ENCODE measurements at places on chromosomes 4 and X. TPM values are rescaled to one million over a fixed set of nuclear protein-coding genes. Genes with fewer than 3 reads are reported as not detected.

DNA sequence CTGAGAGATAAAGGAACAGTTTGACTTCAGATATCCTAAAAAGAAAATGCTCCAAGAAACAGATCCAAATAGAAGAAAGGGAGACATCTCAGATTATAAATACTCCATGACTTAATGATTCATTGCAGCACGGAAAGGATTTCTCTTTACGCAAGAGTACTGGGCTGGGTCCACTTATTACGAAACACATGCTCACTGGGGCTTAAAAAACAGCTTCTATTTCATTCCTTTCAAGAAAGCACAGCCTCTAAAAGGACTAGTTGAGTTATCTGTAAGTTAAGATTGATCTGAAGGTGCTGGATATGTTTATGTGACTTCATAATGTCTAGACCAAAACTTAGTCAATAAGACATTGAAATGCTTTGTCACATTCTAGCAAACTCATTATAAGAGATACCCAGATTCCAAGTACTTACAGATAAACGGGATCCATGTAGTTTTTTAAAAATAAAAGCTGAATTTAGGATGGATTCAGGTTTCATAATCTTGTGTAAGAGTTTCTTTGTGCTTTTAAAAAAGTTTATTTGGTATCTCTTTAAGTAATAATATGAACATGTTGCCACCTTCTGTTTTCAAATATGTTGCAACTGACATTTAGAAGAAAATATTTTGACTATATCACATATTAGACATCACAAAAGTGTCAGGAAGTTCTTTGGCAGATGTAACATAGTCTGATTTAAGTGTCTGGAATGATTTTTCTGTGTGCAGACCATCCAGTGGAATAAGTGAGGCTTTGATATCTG is 109.5 kb upstream of the MYOZ2 start:
- H3K36me3 ChIP-seq = no peaks in the 10 kb centered on the region
- DNase-seq = no peak
- H3K4me3 ChIP-seq = no peak overlapping the region
- peaks cover 9% of the 10 kb centered on the region for H3K4me1 ChIP-seq

DNA sequence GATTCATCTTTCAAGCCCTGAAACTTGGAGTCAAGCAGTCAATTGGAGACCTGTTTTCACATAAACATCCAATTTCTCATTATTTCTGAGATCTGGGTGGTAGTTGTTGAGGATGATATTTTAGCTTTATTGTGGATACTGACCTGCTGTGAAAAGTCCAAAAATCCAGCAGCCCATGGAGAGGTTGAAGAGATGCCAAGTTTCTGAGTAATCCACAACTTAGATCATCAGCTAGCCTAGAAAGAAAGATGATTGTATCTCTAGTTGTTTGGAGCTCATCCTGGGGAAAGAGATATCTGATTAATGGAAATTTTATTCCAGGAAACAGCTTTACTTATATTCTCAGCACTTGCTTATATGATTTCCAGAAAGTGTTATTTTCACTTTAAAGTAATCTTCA is 48.6 kb upstream of the DCX start:
- H3K27ac ChIP-seq = no peak overlapping the region
- DNase-seq = no peak
- H3K36me3 ChIP-seq = no peaks in the 10 kb centered on the region
- H3K4me1 ChIP-seq = no peaks in the 10 kb centered on the region
- no peak overlapping the region for H3K4me3 ChIP-seq

- no peaks in the 10 kb centered on the region for H3K27me3 ChIP-seq
- H3K36me3 ChIP-seq = no peaks in the 10 kb centered on the region
- peaks cover 30% of the 10 kb centered on the region for H3K4me1 ChIP-seq
- H3K4me3 ChIP-seq = peak overlapping the region; percentile 47
- no peak overlapping the region for H3K27ac ChIP-seq
- DNase-seq = no peak
Observed at GRCh38 chr4:102828497-102828808, 1.1 kb upstream of the UBE2D3 start.

GRCh38 chrX:84216881-84217280 is 28.9 kb upstream of the RPS6KA6 start:
- H3K4me3 ChIP-seq = no peak overlapping the region
- DNase-seq = no peak
- no peaks in the 10 kb centered on the region for H3K4me1 ChIP-seq
- no peaks in the 10 kb centered on the region for H3K36me3 ChIP-seq
- H3K27me3 ChIP-seq = no peaks in the 10 kb centered on the region

DNA sequence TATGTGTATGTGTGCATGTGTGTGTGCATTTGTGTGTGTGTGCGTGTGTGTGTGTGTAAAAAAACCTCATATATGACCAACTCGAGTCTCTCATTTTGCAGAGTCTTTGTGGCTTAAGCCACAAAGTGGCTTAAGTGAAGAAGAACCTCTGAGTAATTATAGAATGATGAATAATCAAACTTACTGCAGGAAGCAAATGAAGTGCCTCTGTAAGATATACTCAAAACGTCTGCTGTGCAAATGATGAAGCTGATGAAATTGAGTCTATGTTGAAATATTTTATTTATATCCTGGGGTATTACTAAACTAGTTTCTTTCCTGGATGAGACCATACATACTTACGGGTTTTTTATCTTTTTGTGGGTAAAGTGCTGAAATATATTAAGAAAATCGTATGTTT is 1198.7 kb downstream of the PCDH7 start:
- no peaks in the 10 kb centered on the region for H3K36me3 ChIP-seq
- no peaks in the 10 kb centered on the region for H3K4me1 ChIP-seq
- H3K27ac ChIP-seq = no peak overlapping the region
- H3K4me3 ChIP-seq = no peak overlapping the region
- no peak for DNase-seq

DNA sequence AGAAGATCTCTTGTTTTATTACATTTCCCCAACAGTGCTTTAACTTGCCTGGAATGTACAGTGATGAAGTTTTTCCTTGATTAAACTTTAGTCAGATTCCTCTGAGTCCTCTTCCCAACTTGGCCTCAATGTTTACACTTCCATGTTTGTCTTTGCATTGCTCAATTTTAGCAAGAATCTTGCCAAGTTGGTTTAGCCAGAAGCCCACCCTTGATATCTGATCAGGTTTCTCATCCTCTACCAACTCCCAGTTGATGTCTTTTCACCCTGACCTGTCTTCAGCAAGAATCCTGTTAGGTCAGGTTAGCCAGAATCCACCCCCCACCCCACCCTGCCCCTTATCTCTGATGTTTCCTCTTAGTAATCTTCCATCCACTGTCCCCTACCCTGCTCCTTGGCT is 120.9 kb downstream of the MBNL3 start:
- H3K27ac ChIP-seq = peak overlapping the region; percentile 85
- no peaks in the 10 kb centered on the region for H3K27me3 ChIP-seq
- no peak overlapping the region for H3K4me3 ChIP-seq
- peak; percentile 76 for DNase-seq
- no peaks in the 10 kb centered on the region for H3K36me3 ChIP-seq

DNA sequence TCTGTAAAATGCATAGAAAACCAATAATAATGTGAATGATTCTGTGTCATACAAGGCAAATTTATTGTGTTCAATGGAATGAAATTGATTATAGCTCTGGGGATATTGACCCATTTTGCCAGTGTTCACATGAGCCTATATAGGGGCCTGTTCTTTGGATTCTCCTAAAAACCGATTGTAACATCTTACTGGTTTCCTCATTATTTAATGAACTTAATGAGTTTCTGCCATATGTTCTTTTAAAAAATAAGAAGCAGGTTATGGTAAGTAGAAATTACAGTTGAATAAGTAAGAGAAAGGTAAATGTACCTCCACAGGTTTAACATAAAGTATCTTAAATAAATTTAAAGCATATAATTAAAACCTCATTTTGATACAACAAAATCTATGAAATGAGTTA is 24.6 kb upstream of the ADGRL3 start:
- peaks cover under 1% of the 10 kb centered on the region for H3K4me1 ChIP-seq
- no peak overlapping the region for H3K4me3 ChIP-seq
- H3K27ac ChIP-seq = no peak overlapping the region
- H3K36me3 ChIP-seq = no peaks in the 10 kb centered on the region
- DNase-seq = no peak

GRCh38 chr4:61723492-61723891 is 523.4 kb downstream of the ADGRL3 start:
- H3K36me3 ChIP-seq = no peaks in the 10 kb centered on the region
- H3K4me3 ChIP-seq = no peak overlapping the region
- H3K4me1 ChIP-seq = no peaks in the 10 kb centered on the region
- no peak overlapping the region for H3K27ac ChIP-seq
- H3K27me3 ChIP-seq = no peaks in the 10 kb centered on the region

DNA sequence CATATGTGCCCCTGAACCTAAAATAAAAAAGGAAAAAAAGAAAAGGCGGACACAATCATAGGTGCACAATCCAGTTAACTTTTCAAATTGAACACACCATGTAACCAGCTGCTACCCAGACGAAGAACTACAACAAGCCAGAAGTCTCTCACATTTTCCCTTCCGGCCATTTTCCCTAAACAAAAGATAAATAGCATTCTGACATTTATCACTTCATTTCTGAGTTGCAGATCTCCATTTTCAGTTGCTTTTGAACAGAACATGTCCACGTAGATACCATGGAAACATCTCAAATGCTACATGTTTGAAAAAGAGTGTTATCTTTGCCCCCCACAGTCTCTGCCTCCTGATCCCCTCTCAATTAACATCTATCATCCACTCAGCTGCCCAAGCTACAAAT is 29.2 kb upstream of the CABS1 start:
- H3K27me3 ChIP-seq = no peaks in the 10 kb centered on the region
- no peak for DNase-seq
- no peak overlapping the region for H3K4me3 ChIP-seq
- no peaks in the 10 kb centered on the region for H3K36me3 ChIP-seq
- no peak overlapping the region for H3K27ac ChIP-seq

GRCh38 chr4:47073647-47074046 is 42.3 kb downstream of the GABRB1 start:
- H3K4me3 ChIP-seq = no peak overlapping the region
- H3K27ac ChIP-seq = no peak overlapping the region
- DNase-seq = no peak
- H3K27me3 ChIP-seq = no peaks in the 10 kb centered on the region

- H3K27me3 ChIP-seq = no peaks in the 10 kb centered on the region
- no peak overlapping the region for H3K4me3 ChIP-seq
- H3K36me3 ChIP-seq = no peaks in the 10 kb centered on the region
- no peak for DNase-seq
- H3K4me1 ChIP-seq = no peaks in the 10 kb centered on the region
Observed at GRCh38 chrX:140661643-140662042, 47.9 kb upstream of the LINC00632 start.

DNA sequence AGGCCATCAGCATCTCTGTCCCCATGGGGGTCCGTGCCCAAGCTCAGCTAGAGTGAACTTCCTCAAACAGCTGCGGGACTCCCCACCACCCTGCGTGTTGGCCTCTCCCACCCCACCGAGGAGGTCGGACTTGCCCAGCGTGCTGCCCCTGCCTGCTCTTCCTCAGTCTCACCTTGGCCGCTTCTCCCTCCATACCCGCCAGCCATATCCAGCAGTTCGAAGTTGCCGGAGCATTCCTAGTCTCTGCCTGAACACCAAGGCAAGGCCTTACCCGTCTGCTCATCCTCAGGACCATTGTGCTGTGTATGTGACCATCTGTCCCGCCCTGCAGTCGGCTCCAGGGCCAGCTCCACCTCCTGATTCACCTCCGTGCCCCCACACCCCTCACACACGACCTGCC is 84.5 kb downstream of the WFS1 start:
- H3K27me3 ChIP-seq = no peaks in the 10 kb centered on the region
- H3K36me3 ChIP-seq = no peaks in the 10 kb centered on the region
- H3K4me3 ChIP-seq = no peak overlapping the region
- DNase-seq = no peak
- H3K27ac ChIP-seq = no peak overlapping the region

GRCh38 chr4:40769266-40769665 is 19.5 kb downstream of the NSUN7 start:
- H3K4me3 ChIP-seq = no peak overlapping the region
- no peak for DNase-seq
- H3K27ac ChIP-seq = no peak overlapping the region
- no peaks in the 10 kb centered on the region for H3K27me3 ChIP-seq
- H3K36me3 ChIP-seq = no peaks in the 10 kb centered on the region

DNA sequence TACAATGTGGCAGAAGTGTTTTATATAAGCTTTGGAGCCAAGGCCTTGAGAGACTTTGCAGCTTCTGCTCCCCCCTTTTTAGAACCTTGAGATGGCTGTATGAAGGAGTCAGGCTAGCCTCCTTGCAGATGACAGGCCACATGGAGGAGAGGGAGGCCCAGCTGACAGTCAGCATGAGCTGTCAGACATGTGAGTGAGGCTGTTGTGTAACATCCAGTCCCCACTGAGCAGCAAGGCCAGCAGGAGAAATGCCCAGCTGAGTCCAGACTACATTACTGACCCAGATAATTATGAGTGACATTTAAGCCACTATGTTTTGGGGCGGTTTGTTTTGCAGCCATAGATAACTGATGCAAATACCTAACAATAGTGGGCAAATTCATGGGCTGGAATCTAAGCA is 515.3 kb upstream of the ARX start:
- no peaks in the 10 kb centered on the region for H3K27me3 ChIP-seq
- H3K4me3 ChIP-seq = no peak overlapping the region
- no peak for DNase-seq
- no peak overlapping the region for H3K27ac ChIP-seq

GRCh38 chr4:40840985-40841571 is 91.3 kb downstream of the NSUN7 start:
- H3K27me3 ChIP-seq = no peaks in the 10 kb centered on the region
- no peak overlapping the region for H3K27ac ChIP-seq
- peak; percentile 80 for DNase-seq
- H3K4me3 ChIP-seq = no peak overlapping the region
- no peaks in the 10 kb centered on the region for H3K4me1 ChIP-seq

DNA sequence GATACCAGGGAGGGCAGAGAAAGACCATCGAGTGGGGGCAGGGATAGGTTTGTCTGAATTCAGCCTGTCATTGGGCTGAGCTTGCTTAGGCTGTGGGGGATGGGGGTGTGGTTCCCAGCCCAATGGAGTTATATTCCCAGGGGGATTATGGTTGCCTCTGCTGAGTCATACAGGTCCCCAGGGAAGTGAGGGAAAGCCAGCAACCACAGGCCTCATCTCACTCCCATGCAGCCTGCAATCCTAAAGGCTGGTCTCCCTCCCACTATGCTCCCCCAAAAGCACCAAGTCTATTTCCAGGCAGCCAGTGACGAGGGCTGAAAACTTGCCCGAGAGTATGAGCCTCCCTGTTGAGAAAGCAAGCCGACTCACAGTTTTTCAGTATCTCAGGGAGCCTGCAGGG is 39.3 kb downstream of the AFM start:
- no peak overlapping the region for H3K27ac ChIP-seq
- no peaks in the 10 kb centered on the region for H3K27me3 ChIP-seq
- no peak for DNase-seq

GRCh38 chrX:133538148-133538547 is 122.9 kb upstream of the GPC4 start:
- no peak overlapping the region for H3K27ac ChIP-seq
- no peak overlapping the region for H3K4me3 ChIP-seq
- no peaks in the 10 kb centered on the region for H3K27me3 ChIP-seq
- no peak for DNase-seq
- peaks cover 1% of the 10 kb centered on the region for H3K36me3 ChIP-seq

- no peaks in the 10 kb centered on the region for H3K27me3 ChIP-seq
- no peaks in the 10 kb centered on the region for H3K36me3 ChIP-seq
- H3K27ac ChIP-seq = no peak overlapping the region
- no peak overlapping the region for H3K4me3 ChIP-seq
Observed at GRCh38 chr4:187493661-187494060, 501.9 kb upstream of the ZFP42 start.

The SH3D19 gene
- total RNA-seq = 57.8 TPM

The GUCY1A1 gene
- total RNA-seq = not detected

The DGAT2L6 gene
- not detected for total RNA-seq

The CACNA1F gene
- total RNA-seq = 0.09 TPM

The AWAT2 gene
- not detected for total RNA-seq

The SERTM2 gene
- total RNA-seq = 1.1 TPM

The EDNRA gene
- 0.58 TPM for total RNA-seq

The BMP3 gene
- not detected for total RNA-seq

Data from Caco-2 (cell line).